Stimulated activated CD4-positive, alpha-beta T cell treated with anti-CD3 and anti-CD28 coated beads, Interleukin-15, amount 100 ng/mL, for 1 hour (primary cell): ENCODE measurements at places on chromosomes 16 and 17.

DNA sequence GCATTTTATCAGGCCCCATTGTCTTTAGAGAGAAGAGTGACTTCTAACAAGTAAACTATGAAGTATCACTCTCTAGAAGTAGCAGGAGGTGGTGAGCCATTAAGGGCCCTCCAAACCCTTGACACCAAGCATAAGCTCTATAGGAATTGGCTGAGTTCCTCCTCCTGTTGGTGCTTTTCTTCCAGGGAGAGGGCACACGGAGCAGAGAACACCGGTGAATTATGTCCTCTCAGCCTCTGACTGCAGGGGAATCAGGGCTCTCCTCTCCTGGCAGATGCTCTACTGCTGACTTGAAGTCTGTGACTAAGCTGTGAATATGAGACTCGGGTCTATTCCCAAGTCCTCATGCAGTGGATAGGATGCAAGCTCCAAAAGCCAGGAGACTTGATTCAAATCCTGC lies 32.3 kb downstream of the CHD9 start:
- DNase-seq = no peak

GRCh38 chr16:74603848-74604247 lies 3.1 kb downstream of the GLG1 start:
- no peak for DNase-seq

- DNase-seq = no peak
Observed at GRCh38 chr17:19464031-19465026, 53.3 kb downstream of the RNF112 start.

DNA sequence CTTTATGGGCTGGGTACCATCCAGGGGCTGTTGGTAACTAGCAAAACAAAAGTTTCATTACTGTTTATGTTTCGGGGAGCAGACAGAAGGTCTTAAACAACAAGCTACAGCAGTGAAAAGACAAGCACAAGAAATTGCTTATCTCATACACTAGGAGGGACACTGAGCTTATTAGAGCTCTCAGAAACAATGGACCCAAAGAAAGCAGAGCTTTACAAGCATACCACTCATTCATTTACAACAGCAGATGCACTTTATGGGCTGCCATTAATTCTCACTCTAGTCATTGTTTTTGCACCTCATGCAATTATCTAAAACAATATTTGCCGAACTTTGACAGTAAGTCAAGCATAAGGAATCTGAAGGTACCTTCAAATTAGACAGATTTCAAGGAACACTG lies 10.0 kb downstream of the KRT16 start:
- no peak for DNase-seq

GRCh38 chr17:41925991-41926590 lies 4.3 kb upstream of the ODAD4 start:
- DNase-seq = no peak

GRCh38 chr17:67487506-67487905 lies 110.4 kb downstream of the PITPNC1 start:
- no peak for DNase-seq

DNA sequence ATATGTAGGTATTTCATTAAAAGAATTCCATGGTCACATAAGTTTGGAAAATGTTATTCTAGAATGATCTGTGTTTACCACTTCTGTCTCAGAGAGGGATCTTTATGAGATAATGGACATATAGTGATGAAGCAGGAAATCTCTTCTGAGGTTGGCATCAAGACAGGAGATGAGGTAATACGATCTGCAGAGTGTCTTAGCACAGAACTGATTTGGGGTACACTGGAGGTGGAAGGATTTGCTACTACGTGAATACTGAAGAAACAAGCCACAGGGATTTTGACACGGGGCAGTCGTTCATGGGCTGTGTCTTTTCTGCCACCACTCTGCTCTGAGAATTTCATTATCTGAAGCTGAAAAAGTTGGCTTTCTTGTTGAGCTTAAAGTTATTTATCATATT lies 5.5 kb downstream of the CBFB start:
- DNase-seq = no peak
